ENCODE measurements at places on chromosomes 2 and 18.

DNA sequence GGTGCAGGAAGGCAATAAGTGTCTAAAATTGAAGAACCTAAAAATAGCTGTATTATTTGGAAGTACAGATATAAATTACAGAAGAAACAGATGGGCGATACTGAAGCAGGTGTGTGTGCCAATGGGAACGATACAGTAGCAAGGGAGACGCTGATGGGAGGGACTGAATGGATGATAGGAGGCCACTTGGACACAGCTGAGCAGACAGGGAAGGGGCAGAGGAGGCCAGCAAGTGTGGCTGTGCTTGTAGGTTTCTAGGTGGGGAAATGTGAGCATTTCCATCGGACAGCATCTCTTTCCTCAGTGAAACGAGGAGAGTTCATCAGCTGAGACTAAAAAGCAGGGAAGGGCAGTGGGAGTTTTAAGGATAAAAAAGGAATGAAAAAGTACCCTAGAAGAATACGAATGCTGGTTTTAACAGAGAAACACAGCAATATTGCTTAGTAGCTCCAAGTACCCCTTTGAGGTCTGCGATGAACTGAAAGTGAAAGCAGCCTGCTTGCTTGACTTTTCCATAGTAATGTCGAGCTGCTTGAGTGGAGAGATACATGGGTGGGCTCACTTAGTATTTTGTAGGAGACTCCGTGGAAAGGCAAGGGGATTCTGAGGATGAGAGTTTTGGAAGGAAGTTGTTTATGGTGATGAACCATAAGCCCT, 91.7 kb upstream of the EPC2 start:
- peak; percentile 26 for DNase-seq

DNA sequence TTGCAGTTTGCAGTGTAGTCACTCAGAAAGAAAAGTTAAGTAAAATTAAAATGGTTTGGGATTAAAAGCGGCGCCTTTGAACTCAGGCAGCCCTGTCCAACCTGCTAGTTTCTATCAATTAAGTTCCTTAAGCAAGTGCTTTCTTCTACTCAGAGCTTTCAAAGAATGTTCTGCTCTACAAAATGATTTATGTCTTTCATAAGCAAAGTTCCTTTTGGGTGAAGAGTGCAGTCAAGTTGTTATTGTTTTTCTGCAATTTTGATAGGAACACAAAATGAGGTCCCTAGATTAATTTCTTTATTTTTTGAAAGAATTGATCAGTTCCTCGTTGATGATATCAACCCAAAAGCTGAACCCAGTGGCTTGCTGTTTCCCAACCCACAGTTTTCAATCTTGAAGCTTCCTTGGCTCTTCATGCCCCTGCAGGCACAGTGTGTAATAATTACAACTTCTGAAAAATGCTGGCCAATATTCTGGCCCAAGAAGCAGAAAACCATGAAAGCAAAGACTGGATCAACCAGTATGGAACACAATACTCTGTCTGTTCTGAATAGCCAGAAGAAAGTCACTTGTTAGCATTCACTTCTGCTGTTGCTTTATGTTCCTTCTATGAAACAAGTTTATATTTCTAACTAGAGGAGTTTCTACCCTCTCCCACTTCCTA, 89.1 kb downstream of the TGIF1 start:
- DNase-seq, result no peak

DNA sequence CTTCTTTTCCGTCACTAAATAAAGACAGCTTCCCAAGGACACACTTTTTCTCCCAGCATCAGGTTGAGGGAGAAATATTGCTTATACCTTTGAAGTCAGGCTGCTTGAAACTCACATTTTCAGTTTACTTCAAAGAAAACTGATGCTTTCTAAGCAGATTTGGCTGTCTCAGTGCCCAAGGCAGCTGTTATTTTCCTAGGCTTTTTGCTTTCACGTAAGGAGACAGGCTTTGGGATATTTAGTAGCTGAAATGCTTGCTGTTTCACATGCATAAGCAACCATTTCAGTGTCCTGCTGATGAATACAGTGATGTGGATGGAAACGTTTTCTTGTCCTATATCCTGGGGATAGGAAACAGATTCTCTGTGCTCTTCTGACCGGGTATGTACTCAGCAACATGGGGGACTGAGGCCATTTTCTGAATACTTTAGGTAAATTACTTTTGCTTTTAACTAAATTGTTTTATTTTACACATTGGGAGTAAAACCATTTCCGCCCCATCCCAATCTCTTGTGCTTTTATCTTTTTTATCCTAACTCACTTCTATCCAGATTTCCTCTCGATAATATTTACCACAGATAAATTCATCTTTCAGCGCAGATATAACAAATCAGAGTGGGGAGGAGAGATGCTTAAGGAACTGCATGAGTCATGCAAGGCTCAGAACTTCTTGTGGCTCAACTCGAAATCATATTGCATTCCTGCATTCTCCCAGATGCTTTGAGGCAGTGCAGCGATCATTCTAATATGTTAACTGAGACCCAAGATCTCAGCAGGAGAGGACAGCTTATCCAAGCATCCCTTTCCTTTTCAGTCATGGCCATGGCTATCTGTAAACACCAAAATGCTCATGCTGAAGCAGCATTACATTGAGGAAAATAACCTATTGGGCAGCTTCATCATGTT, 22.2 kb downstream of the GALR1 start:
- no peak for DNase-seq

GRCh38 chr2:66240286-66240685, 194.6 kb upstream of the MEIS1 start:
- peak; percentile 74 for DNase-seq

GRCh38 chr2:216643986-216644659, 10.9 kb downstream of the IGFBP2 start:
- peak; percentile 69 for DNase-seq

DNA sequence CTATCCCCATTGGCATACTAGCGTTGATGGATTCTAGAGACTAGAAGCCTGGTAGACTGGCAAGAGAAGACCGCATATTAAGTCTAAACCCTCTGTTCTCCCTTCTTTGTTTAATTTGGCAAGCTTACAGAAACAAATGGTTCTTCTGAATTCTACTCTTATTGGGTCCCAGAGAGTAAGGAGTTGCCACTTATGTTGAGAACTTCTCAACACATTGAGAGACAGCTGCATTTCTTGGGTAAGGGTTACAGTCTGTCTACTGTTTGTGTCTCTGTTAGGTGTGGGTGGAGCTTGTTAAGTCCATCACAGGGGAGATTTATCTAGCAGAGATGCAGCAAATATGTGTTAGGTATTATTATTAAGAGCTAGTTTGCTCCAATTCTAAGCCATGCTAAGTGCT, 435.8 kb upstream of the MEIS1 start:
- DNase-seq, result no peak

- DNase-seq, result no peak
Observed at GRCh38 chr18:5604778-5605177, 61.0 kb upstream of the EPB41L3 start.

All from lung (tissue), 17 donors.